ENCODE measurements at places on chromosomes 7 and 10.

- no peak for DNase-seq
These were observed 107.7 kb upstream of the KLF6 start for GRCh38 chr10:3892440-3893425.

DNA sequence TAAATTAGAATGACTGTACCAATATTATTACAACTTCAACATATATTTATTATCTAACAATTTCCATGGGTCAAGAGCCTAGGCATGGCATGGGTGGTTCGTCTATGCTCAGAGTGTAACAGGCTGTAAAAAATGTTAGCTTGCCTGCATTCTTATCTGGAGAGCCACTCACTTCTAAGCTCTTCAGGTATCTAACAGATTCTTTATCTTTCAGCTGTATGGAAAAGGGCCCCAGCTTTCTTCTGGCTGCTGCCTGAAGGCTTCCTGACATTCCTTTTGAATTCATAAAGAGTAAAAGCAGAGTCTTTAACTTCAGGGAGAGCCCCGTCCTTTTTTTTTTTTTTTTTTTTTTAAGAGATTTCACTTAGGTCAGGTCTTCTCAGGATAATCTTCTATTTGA is 648.8 kb downstream of the NXPH1 start:
- no peak for DNase-seq

DNA sequence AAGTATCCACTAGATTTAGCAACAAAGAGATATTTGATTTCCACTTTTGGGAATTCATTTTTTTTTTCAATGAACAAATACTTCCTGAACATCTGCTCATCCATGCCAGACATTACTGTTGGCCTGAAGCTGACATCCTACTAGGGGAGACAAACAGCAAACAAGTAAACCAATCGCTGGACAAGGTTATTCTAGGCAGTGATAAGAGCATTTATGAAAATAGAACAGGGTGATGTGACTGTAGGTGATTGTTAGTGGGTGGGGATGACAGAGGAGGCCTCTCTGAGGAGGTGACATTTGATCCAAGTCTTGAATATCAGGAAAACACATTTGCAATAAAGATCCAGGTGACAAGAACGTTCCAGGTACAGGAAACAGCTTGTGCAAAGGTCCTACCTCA is 89.1 kb upstream of the FAM180A start:
- no peak for DNase-seq

GRCh38 chr7:129851174-129851573 is 101.6 kb downstream of the UBE2H start:
- DNase-seq, result no peak

GRCh38 chr10:68924593-68924992 is 23.5 kb downstream of the DDX50 start:
- no peak for DNase-seq

- no peak for DNase-seq
These were observed 32.3 kb upstream of the DNAJB12 start for GRCh38 chr10:72386916-72387586.

- DNase-seq, result no peak
These were observed 6.2 kb upstream of the MBL2 start for GRCh38 chr10:52778511-52779392.

- no peak for DNase-seq
These were observed 56.8 kb downstream of the HK1 start for GRCh38 chr10:69335063-69335587.

GRCh38 chr10:81978238-81978637 is 103.2 kb downstream of the NRG3 start:
- no peak for DNase-seq

- DNase-seq, result no peak
These were observed 73.0 kb downstream of the NEURL1 start for GRCh38 chr10:103566536-103566935.
